ENCODE measurements at places on chromosomes 12 and 14.

GRCh38 chr12:83214185-83214584, 527.5 kb downstream of the TMTC2 start:
- DNase-seq: no peak

DNA sequence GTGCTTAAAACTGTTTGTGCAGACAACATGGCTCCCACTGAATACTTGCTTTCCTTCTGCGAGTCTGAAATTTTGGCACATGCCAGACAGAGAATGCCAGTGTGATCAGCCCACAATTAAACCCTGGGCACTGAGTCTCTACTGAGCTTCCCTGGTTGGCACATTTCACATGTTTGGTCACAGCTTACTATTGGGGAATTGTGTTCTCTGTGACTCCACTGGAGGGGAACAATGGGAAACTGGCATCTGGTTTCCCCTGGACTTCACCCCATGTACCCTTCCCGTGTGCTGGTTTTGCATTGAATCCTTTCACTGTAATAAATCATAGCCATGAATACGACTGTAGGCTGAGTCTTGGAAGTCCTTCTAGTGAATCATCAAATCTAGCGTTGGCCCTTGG, 64.9 kb downstream of the EFCAB11 start:
- DNase-seq: no peak

DNA sequence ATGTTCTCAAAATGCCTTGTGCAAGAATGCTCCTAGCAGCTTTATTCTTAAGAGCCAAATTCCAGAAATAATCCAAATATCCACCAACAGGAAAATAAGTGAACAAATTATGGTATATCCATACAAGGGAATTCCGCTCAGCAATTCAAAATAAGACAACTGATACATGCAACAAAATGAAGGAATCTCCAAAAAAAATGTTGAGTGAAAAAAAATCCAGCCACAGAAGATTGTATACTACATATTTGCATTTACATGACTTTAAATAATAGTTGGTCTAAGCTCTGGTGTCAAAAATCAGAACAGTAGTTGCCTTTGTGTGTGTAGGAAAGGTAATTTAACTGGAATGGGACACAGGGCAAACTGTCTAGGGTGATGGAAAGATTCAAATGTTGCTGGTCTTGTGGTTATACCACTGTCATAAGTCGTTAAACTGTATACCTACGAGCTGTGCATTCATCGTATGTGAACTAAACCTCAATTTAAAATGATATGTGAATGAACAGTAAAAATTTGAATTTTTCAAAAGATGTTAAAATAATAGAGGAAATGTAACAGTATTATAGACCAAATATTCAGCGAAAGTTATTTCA, 3.2 kb downstream of the CD69 start:
- no peak for DNase-seq

- DNase-seq: no peak
Observed at GRCh38 chr14:49553106-49553505, 33.1 kb downstream of the RPS29 start.

- no peak for DNase-seq
Observed at GRCh38 chr12:94495445-94496115, 35.9 kb upstream of the CEP83 start.

DNA sequence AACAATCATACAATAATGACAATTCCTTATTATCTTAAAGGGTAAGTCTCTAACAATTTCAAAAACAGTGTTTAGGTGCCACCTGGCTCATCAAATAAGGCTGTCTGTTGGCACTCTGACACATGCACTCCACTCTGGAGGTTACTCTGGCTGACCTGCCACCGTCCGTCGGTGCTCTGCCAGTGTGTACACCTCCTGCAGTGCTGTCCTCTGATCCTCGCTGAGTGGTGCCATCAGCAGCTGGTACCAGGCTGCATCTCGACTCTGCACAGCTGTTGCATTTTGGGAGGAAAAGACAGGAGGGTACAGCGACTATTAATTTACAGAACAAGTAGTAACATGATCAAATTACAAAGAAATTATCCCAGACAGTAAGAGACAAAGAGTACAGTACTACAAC, 63.9 kb downstream of the IPO8 start:
- DNase-seq: no peak

DNA sequence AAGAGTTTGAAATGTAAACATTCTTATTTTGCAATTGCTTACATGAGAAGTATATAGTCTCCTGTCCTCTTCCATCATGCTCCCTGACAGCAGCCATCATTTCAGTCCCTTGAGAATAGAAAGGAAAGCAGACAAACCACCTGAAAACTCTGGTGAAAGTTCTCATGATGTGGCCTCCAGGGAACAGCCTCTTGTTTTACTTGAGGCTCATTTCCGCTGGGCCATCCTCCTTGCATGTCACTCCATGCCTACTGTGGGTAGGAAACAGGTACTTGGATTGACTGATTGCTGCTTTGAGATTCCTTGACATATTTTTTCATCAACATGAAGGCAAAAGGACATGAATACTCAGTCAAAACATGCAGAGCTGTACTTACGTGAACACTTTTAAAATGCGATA, 6.0 kb downstream of the SYT1 start:
- no peak for DNase-seq

DNA sequence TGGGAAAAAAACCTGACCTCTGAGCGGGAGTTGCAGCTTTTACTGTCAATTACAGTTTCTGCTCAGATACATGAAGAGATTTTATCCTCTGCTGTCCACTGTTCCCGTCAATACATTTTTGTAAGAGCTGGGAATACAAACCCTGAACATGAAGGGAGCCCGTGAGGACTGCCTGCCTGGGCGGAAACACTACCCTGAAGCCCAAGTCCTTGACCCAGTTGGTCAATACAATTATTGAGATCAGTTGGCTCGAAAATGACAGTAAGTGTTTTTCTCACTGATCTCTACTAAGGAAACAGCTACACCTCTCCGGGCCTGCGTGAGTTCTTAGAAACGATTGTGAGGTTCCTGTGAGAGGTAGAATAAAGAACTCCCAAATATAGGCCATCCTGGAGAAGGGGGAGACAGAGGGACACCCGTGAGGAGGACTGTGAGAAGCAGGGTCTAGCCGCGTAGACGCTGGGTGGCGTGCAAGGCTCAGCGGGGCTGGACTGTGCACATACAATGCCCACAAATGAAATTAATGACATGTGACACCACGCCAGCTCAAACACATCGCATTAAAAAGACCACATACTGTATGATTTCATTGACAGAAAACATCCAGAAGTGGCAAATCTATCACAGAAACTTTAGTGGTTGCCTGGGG, 509.5 kb downstream of the TMEM132D start:
- DNase-seq: no peak

- DNase-seq: no peak
Observed at GRCh38 chr14:58707949-58708348, 70.2 kb downstream of the DACT1 start.

DNA sequence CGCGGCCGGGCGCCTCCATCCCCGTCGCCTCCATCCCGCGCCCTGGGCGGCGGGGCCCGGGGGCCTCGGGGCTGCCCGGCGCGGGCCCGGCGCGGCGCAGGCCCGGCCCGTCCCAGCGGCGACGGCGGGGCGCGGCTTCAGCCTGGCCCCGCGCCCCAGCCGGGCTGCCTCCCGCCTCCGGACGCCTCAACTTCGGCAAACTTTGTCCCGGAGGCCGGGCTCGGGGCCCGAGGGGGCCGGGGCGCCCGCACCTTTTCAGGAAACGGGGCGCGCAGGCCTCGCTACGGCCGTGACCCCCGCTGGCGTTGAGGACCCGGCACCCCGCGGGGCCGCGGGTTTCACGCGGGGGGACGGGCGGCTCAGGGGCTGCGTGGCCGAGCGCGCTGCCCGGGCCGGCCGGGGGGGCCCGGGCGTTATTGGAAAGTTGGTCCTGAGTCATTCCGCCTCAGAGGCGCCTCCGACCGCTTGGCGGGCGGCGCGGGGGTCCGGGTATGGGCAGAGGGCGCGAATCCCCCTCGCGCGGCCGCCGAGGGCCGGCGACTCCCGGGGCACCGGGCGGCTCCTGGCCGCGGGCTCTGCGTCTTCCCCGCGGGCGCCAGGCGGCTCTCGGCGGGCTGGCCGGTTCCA, 575 bp downstream of the TRAF3 start:
- DNase-seq: no peak

GRCh38 chr12:71780237-71780822, 25.7 kb downstream of the RAB21 start:
- no peak for DNase-seq

DNA sequence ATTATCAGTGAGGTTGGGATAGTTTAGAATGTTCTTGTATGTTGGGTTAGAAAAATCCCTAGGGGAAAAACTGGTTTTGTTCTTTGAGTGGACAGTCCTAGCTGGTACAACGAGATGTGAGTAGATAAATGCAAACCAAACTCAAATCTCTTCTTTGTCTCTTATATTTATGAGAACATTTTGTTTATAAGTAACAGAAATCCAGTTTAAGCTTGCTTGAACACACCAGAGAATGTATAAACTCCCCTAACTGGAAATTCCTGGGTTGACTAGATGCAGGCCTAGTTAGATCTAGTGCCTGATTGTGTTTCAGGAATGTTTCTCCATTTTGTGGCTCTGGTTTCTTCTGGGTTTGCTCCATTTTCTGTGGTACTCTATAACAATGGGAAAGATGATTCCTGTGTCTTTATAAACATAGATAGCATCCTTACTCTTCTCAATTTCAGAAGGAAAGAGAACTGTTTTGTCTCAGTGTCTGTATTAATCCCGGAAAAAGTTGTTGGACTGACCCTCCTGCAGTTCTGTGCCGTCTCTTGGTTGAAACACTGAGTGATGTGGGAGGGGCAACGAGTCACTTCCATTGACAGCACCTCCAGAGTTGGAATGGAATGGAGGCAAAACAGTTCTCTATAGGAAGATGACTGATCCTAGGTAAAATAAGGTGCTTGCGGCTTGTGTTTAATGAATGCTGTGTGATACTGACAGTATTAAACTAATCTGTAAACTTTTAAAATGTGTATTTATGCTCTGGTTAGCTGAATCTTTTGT, 244.8 kb downstream of the TMTC2 start:
- no peak for DNase-seq

GRCh38 chr12:129607756-129608155, 296.1 kb downstream of the TMEM132D start:
- DNase-seq: no peak

DNA sequence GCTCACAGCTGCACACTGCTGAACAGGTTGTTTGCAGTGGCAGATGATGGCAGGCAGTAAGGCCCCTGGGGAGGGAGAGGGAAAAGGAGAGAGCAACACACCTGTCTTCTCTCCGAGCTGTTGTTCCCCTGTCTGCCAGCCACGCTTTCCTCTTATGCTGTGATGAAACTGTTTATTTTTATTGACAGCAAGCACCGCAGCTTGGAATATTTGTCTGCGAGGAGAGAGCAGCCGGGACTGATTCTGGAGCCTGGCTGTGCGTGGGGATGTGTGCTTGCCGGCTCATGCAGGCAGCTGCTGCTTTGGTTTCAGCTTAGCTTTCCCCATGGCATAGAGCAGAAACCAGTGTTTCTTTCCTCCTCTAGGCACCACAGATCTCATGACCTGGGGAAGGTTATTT, 58.7 kb upstream of the KCNA5 start:
- DNase-seq: no peak

GRCh38 chr14:91380610-91381371, 36.8 kb downstream of the CCDC88C start:
- no peak for DNase-seq

DNA sequence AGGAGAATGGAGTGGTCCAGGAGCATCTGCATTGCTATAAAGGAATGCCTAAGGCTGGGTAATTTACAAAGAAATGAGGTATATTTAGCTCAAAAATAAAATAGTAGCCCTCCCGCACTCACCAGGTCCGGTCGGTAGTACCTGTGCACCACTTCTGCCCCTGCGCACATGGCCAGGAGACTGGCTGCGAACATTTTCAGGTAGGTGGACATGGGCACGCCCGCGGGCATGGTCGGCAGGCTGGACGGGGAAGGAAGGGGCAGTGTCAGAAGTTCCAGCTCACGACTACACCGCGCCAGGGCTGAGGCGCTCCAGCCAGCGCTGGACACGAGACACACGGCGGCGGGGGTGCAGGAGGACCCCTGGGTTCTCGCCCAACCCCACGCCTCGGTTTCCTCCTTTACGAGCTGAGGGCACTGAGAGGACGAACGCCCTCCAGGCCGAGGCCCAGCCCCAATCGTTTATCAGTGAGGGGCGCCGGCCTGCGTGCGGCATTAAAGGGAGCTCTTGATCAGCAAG, 9.1 kb upstream of the TDG start:
- peak; percentile 12 for DNase-seq

- no peak for DNase-seq
Observed at GRCh38 chr12:106492857-106493256, 89.9 kb upstream of the RFX4 start.

- DNase-seq: no peak
Observed at GRCh38 chr12:16763901-16764300, 157.9 kb upstream of the LMO3 start.

DNA sequence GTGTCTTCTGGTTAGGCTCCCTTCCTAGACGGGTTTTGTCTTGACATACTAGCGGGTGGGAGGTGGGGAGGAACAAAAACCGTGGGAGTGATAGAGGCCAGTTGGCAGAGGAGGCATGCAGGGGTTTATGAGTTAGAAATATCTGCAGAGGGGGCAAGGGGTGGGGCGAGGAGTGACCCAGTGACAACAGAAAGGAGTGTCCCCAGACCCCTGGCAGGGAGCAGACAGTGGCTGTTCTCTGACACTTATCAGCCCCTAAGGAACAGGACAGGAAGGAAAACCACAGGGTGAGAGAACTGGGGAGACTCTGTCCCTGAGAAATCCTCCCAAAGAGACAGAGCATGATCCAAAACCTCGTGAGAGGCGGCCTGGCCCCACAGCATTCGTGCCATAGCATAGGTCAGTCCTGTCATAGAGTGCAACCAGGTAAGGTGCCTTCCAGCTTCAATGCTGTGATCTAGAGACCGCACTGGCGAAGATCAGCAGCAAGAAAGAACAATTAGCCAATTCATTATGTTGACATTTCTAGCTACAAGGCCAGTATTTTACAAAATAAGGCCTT, 141.4 kb downstream of the CRADD start:
- DNase-seq: no peak

DNA sequence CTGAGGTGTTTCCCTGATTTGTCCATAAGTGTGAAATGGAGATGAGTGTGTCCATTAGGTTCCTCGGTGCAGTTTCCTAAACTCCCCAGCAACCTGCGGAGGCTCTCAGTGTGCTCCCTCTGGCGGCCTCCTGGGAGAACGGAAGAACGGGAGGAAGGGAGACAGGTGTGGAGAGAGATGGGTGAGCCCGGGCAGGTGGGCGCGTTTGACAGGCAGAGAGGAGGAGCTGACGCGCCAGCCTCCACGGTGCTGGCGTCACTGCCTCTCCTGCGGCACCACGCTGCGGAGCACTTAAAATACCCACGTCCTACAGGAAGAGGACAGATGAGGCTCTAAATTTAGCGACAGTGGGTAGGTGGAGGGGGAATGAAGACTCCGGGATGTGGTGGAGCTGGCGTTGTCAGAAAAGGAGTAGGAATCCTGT, 26.8 kb upstream of the PEX5 start:
- no peak for DNase-seq

DNA sequence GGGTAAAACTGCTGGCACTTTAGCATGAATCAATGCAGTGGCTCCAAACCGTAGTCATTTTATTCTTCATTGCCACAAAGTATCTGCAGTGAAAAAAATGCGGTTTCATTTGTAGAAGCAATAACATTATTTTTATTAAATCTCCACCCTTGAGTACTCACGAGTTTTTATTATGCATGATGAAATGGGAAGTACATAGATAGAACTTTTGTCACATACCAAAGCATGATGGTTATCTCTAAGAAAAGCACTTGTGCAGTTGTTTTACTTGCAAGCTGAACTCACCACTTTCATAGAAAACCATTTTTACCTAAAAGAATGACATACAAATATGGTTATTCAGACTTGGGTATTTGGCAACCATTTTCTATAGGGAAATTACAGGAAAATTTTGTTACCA, 90.3 kb downstream of the PELI2 start:
- no peak for DNase-seq

- no peak for DNase-seq
Observed at GRCh38 chr12:50914872-50915484, 37.4 kb upstream of the HIGD1C start.

Measured in activated CD8-positive, alpha-beta memory T cell treated with anti-CD3 and anti-CD28 coated beads for 1 hour (primary cell).